Peyer's patch (tissue), 4 donors: ENCODE measurements at places on chromosomes 5 and 9.

GRCh38 chr9:94840738-94841137 lies 114.2 kb downstream of the AOPEP start:
- DNase-seq, result no peak

- no peak for DNase-seq
Measured at GRCh38 chr9:22514871-22515270, 68.2 kb downstream of the DMRTA1 start.

GRCh38 chr9:135887585-135888050 lies 19.7 kb downstream of the CAMSAP1 start:
- DNase-seq, result no peak

- no peak for DNase-seq
Measured at GRCh38 chr9:98175028-98175569, 17.3 kb downstream of the CORO2A start.

DNA sequence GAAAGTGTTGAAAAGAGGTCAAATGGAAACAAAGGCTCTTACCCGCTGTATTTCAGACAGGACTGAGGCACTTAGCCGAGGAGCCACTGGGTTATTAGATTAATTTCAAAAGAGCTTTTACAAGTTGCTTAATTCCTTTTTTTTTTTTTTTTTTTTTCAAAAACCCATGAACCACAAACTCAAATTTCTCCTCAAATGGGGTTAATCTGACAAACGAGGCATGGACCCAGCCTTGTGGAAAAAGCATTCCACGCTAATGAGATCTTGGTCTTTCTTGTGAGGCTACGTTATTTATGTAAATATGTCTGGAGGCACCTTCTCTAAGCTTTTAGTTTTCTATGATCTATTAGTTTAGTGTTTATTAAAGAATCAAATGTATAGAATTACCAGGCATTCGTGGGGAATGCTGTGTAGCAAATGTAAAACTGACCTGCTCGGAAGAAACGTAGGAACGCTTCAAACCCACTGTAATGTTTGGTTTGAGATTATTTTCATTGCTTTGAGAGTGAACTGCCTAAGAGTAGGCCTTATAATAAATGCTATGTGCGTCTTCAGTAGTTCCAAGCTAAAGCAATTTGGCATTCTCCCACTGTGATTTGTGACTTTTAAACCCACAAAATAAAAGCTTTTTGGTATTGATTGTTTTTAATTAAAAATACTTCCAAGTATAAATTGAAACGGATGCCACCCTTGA lies 134.7 kb downstream of the CDH6 start:
- DNase-seq, result no peak

- no peak for DNase-seq
Measured at GRCh38 chr9:93053781-93054331, 4.6 kb upstream of the SUSD3 start.

GRCh38 chr5:30832519-30832918 lies 361.0 kb upstream of the CDH6 start:
- DNase-seq, result no peak

- no peak for DNase-seq
Measured at GRCh38 chr9:87223392-87224246, 274.0 kb upstream of the DAPK1 start.
